ENCODE measurements at places on chromosomes 7 and 10.

DNA sequence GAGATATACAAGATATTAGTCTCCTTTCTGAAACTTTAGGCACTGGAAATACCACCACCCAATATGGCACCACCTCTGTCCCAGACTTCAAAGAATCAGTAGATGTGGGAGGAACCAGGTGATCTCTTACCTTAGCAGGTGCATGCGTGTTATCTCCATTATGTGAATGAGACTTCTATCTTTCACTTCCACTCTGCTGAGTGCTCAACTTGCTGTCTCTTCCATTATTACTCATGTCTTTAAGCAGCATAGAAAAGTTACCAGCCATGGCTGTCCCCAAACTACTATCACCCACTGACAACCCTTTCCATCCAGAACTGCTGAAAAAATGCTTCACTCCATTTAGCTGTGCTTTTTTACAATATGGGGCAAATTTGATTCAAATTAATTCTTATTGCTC lies 101.5 kb upstream of the PRSS1 start:
- DNase-seq = no peak

DNA sequence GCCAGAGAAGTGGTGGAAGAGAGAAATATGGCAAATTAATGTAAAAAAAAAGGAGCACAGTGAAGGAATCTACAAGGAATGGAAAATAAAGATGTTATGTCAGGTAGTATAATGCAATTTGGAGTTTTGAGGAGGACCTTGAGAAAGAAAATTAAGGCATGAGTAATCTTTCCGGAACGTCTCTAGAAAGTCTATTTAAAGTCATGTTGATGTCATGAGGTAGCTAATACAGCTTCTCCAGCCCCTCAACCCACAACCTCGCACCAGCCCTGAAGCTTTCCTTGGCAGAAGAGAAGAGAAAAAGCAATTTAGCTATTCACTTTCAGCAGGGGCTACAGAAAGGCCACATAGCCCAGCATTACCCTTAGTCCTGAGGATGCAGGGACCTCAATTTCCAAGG lies 22.5 kb downstream of the TRDMT1 start:
- DNase-seq = no peak

- no peak for DNase-seq
Observed at GRCh38 chr10:18279173-18279572, 138.9 kb downstream of the CACNB2 start.

DNA sequence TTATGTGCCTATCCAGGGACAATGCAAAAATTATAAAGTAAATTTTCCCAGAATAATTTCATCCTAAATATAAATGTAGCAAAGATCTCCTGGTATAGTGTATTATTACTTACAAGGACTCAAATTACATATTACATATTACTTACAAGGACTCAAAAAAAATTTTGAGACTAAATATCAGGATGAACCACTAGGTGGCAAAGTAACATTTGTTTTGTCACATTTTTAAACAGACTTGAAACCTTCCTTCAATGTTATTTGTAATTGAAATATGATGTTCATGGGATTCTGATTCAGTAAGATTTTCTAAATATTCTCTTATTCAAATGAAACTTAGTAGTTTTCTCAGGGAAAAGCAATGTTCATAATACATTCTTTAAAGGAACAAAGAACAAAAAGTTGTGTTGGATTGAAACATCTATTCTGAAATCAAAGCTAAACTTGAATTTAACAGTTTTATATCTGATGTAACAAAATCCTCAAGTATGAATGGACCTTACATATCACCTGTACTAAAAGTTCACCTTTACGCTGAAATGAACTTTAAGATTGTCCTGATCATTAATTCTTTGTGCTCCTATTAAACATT lies 74.3 kb upstream of the GNAI1 start:
- peak; percentile 31 for DNase-seq

- DNase-seq = no peak
Observed at GRCh38 chr10:127146661-127147060, 49.7 kb downstream of the INSYN2A start.

- no peak for DNase-seq
Observed at GRCh38 chr10:4648999-4649398, 177.0 kb upstream of the AKR1E2 start.
